NCI-H2107 (cell line): ENCODE measurements at places on chromosomes 5 and 9.

- no peak for DNase-seq
These were observed 84.4 kb downstream of the RAPGEF6 start for GRCh38 chr5:131550606-131551005.

- DNase-seq: no peak
These were observed 221.1 kb upstream of the RORB start for GRCh38 chr9:74275872-74276508.

- no peak for DNase-seq
These were observed 793.1 kb downstream of the DTWD2 start for GRCh38 chr5:118195211-118195610.

- no peak for DNase-seq
These were observed 128.8 kb upstream of the PANK3 start for GRCh38 chr5:168707716-168708695.

DNA sequence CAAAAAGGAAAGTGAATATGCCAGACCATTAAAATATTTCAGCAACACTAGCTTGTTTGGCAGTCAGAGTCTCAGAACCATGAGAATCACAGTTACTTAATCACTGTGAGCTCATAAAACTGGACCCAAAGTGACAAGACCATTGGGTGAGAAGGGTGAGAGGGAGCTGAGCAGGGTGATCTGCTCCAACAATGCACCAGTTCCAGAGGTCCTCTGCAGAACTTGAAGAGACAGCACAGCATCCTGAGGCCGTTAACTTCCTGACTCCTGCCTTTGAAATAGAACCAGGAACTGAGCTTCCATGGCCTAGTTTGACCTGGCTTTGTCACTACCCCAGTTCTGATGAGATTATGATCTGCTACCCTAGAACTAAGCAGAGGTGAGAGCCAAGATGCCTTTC is 57.4 kb downstream of the NFIB start:
- no peak for DNase-seq

GRCh38 chr5:147519380-147519779 is 9.5 kb upstream of the DPYSL3 start:
- no peak for DNase-seq

- no peak for DNase-seq
These were observed 36.4 kb downstream of the RNF180 start for GRCh38 chr5:64201996-64202395.

- no peak for DNase-seq
These were observed 217.5 kb downstream of the GABBR2 start for GRCh38 chr9:98491231-98491651.

DNA sequence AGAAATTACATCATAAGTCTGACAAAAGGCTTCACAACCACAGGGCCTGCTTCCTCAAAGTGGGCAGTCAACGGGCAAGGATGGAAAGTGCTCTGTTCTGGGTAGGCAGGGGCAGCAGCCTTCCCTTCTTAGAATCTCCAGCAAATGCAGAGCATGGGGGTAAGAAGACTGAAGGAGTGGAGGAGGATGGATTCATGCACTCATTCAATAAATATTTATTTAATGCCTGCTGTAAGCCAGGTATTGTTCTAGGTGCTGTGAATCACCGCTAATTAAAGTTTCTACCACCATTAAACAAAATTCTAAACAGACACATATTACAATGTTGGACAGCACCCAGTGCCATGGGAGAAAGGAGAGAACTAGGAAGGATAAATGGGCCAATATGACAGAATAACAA is 195.6 kb downstream of the ELAVL2 start:
- no peak for DNase-seq

DNA sequence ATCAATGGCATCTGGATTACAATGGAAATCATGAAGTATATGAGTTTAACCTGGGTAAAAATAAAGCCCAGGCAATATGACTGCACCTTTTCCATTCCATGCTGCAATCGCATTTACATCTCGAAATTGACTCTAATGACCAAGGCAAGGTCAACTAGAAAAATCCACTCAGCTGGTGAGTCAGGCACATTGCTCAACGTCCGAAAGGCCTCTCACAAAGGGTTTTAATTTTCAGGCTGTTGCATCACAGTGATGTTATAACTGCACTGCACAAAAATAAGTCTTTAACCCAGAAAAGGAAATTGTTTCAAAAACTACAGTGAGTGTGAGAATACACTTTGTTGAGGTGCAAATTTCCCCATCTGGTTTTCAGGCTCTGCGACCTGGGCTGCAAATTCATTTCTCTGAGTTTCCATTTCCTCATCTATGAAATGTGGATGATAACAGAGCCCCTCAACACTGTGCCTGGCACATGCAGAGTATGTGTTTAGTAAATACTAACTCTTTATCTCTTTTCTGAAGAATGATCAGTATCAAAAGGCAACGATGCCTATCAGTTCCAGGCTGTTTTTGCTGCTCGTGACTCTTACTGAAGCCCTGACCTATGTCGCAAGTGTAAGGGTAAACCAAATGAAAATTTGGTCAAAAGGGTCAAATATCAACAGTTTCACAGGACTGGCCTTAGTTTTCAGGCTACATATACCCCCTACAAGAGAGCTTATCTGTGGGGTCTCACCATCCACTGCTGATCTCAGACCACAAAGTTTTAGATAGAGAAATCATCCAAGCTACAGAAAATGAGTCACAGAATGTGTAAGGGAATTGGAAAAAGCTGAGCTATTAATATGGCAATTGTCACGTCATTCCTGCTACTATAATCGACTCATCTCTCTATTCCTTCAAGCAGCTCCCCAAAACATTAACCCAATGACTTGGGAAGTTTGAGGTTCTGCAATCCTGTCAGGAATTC is 4.1 kb downstream of the NFIL3 start:
- DNase-seq: no peak

DNA sequence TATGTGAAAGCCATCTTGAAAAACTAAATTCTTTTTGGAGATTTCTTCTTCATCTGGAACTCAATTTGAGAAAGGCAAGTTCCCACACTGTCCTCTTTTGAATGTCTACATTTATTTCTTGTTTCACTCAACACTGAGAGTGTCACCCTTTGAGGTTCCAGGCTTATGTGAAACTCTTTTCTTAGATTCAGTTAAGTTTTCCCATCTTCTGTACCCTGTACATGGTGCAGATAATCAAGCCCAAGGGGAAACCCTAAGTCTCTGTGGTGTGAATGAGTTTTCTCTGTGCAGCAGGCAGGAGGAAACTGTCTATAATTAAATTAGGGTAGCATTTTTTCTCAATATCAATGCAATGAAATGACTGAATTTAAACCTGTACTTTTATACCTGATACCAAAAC is 72.3 kb upstream of the PRLR start:
- no peak for DNase-seq

DNA sequence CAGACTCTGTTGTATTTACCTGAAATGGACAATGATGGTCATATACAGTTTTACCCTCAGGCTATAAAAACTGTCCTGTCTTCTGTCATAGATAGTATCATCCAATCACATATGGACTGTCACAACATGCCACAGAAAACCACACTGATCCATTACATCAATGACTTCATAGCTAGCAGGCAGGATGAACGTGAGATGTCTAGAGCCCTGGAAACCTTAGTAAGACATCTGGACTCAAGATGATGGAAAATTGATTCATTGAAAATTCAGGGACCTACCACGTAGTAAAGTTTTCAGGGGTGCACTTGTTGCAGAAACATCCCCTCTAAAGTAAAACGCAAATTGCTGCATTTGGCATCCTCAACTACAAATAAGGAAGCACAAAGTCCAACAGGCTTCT is 284.4 kb upstream of the RGMB start:
- DNase-seq: no peak

DNA sequence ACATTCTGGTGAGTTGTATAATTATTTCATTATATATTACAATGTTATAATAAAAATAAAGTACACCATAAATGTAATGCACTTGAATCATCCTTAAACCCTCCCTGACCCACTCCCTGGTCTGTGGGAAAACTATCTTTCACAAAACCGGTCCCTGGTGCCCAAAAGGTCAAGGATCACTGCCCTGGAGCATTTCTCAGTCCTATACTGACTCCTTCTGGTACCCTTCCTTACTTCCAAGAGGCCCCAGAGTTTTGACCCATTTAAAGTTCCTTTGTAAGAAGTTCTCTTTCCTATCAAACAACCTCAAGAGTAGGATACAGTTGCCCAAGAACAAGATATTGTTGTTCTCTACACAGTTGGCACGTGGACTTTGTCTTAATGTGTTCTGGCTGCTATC is 88.9 kb upstream of the TRPM3 start:
- DNase-seq: no peak

- DNase-seq: no peak
These were observed 2.8 kb upstream of the TBCA start for GRCh38 chr5:77778881-77779438.

DNA sequence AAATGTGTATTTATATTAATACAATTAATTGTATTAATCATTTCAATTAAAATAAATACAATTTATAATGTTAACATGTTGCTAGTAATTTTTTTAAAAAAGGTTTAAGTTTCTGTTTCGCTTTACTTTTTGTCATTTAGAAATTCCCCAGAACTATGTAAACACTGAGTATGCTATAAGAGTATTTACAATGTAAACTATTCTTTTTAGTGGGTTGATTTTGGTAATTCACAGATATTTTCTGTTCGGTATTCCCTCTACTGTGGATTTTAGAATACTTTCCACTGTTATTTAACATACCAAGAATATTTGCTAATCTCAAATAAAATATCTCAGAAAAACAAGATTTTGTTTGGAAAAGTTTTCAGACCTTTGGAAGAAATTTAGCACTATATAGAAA is 1564.4 kb downstream of the EFNA5 start:
- no peak for DNase-seq

DNA sequence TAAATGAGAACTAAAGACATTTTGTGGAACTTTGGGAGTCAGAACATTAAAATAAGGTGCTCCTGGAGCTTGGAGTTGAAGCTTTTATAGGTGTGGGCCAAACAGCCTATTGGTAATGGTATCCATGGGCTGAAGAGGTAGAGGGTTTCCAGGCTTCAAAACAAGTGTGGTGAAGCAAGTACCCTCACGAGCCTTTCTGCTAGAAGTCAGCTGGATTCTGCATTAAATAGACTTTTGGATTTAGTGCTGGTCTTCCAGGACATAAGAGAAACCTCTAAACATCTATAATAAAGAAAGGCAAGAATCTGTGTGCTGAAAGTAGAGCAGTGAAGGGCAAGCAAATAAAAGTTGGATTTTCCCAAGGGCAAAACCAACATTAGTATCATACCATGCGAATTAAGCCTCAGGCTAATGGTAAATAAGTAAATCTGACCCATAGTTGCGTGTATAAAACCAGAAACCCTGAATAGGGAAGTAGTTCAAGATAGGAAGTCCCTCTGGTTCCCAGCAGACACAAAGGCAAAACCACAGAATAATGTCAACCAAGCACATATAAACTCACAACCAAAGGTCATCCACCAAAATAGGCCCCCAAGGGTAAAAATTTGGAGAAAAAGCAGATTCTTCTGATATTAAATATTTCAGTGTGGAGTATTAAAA is 306.3 kb downstream of the TLE4 start:
- no peak for DNase-seq
